AML-193 (cell line): ENCODE measurements at places on chromosomes 1 and 21.

- no peak for DNase-seq
Measured at GRCh38 chr1:109891930-109892329, 18.7 kb upstream of the CSF1 start.

- no peak for DNase-seq
Measured at GRCh38 chr1:204203206-204203767, 7.0 kb upstream of the KISS1 start.

- DNase-seq, result peak; percentile 4
Measured at GRCh38 chr1:212749821-212750535, 41.6 kb downstream of the NSL1 start.

- no peak for DNase-seq
Measured at GRCh38 chr21:34813266-34813894, 144.6 kb downstream of the CLIC6 start.

- no peak for DNase-seq
Measured at GRCh38 chr21:42850463-42850862, 28.9 kb downstream of the WDR4 start.

- no peak for DNase-seq
Measured at GRCh38 chr1:56359056-56359455, 220.3 kb downstream of the PLPP3 start.

GRCh38 chr1:113784104-113784779, 25.0 kb upstream of the PHTF1 start:
- DNase-seq, result peak; percentile 41
